ENCODE measurements at places on chromosomes 3 and 15.

DNA sequence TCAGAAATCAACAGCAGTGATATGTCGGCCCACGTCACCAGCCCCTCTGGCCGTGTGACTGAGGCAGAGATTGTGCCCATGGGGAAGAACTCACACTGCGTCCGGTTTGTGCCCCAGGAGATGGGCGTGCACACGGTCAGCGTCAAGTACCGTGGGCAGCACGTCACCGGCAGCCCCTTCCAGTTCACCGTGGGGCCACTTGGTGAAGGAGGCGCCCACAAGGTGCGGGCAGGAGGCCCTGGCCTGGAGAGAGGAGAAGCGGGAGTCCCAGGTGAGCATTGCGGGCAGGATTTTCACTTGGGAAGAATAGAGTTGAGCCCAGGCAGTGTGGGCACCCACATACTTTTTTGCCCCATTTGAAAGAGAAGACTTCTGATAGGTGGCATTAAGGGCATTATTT lies 57.4 kb downstream of the DNASE1L3 start:
- DNase-seq = no peak

GRCh38 chr3:189138901-189139610 lies 32.7 kb upstream of the TPRG1 start:
- no peak for DNase-seq

DNA sequence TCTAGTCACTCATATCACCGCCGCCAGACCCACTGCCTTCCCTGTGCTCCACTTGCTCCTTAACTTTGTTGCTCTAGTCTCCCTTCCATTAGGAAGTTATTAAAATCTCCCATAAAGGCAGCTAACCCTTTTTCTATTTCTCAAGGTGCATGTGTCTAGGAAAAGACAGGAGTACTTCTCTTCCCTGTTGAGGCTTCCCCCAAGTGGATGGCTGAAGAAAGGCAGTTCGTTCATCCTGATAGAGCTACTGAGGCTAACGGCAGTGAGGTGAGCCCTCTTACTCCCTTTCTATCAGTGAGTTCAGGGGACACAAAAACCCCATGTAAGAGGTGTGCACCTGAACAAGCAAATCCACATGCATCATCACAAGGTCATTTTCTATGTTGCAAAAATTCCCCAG lies 397.8 kb downstream of the IGSF11 start:
- no peak for DNase-seq

- DNase-seq = peak; percentile 22
Observed at GRCh38 chr3:153311541-153311940, 149.5 kb downstream of the RAP2B start.

DNA sequence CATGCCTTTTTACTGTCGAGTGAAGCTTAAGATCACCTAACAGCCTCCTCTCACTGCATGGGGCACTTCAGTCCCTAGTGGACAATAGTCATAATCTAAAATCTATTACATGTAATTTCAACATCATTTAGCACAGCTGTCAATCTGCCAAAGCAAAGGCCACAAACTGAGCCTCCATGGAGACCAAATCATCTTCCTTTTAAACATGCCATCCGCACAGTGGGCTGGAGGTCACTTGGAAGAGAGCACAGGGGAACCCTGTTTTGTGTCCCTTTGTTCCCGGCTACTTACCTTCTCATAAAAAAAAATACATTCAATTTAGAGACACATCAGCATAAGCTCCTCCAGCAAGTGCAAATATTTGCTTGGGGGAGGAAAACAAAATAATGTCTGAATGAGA lies 167.3 kb downstream of the SQOR start:
- DNase-seq = no peak

- DNase-seq = no peak
Observed at GRCh38 chr3:51813539-51813938, 34.5 kb upstream of the IQCF6 start.

- DNase-seq = no peak
Observed at GRCh38 chr3:39347586-39347876, 18.0 kb downstream of the CCR8 start.

GRCh38 chr3:48621461-48621869 lies at the start of gene TMEM89:
Gene TMEM89 (minus strand): TSS chr3:48621769. CDS start chr3:48621756, 13 bp downstream.
- DNase-seq = no peak

DNA sequence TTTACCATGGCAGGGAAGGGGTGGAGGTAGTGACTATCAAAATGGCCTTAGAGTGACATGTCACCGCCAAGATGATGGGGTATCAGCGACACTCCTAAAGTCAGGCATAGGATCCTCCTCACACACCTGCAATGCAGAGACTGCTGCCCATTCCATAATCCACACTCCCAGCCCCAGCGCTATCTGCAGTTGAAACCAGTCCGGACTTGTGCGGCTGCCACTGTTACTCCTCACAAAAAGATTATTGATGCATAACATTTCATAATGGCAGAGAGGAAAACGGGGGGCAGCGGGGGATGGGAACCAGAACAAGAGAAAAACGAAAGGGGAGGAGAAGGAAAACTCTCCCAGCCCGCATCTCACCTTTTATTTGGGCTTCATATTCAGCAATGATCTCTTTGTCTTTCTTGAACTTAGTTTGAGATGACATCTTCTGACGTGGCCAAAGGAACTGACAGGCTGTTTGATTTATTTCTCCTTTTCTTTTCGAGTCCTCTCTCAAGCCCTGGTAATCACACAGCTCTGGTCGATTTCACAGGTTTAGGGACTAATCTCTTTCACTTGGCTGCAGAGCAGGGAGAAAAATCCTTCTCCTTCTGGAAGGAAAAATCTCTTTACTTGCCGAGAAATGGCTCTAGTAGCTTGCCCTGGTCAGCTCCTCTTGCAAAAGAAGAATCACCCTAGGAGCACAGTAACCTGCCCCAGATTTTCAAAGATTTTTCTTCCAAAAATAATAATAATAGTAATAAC lies 749 bp downstream of the SRGAP3 start:
- DNase-seq = no peak

DNA sequence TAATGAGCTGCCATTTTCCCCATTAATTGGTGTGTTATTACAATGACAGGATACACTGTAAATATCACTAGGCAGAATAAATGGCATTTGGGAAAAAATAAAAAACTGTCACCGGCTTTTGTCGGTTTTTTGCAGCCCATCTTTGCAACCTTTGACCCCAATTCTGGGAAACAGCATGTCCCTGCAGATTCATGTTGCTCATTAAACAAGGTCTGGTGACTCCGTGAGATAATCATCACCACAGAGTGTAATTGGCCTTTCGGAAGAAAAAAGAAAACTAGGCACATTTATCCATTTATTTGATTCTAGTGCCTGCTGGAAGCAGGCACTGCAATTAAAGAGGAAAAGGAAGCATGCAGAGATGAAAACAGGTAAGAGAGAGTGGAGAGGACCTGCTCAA lies 64.5 kb downstream of the TRAT1 start:
- DNase-seq = no peak

GRCh38 chr15:78763796-78764241 lies 47.4 kb downstream of the ADAMTS7 start:
- no peak for DNase-seq

- DNase-seq = peak; percentile 67
Observed at GRCh38 chr3:12758025-12758781, 856 bp downstream of the TMEM40 start.

GRCh38 chr15:41231422-41232226 lies 556 bp downstream of the CHP1 start:
- peak; percentile 73 for DNase-seq

- no peak for DNase-seq
Observed at GRCh38 chr3:149643963-149644362, 13.9 kb downstream of the WWTR1 start.

GRCh38 chr15:81983497-81983896 lies 62.3 kb downstream of the MEX3B start:
- DNase-seq = no peak

DNA sequence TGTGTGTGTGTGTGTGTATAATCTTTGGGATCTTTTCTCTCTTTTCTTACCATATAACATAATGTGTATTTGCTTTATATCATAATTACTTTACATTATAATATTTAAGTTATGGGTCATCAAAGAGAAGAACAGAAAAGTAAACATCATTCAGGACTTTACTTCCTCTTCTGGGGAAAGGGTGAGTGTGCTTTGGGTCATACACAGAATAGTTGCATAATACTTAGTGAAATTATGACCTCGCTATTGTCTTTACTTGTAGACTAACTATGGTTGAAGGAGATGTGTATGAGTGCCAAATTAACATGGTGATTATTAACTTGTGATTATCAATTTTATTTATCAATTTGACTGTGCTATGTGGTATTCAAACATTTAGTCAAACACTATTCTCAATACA lies 1086.9 kb downstream of the DIPK2A start:
- DNase-seq = peak; percentile 0

DNA sequence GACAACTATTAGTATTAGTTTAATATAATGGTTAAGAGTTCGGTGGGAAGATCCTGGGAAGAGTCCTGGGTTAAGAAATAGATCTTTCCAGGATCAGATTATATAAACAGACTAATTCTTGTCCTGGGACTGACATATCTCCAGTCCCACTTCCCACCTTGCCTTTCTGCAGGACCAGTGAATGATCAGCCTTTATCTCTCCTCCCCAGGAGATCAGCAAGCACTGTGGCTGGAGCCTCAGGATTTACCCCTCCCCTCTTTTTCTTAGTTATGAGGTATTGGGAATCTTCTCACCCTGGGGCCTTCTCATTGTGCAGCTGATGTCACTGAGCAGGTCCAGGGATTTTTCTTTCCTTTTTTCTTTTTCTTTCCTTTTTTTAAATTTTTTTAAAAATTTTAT lies 135.7 kb upstream of the UMPS start:
- DNase-seq = no peak

- no peak for DNase-seq
Observed at GRCh38 chr15:74173380-74174218, at the start of gene ISLR. Gene ISLR (plus strand): TSS chr15:74173710. CDS start chr15:74174859, 1,149 bp downstream.

DNA sequence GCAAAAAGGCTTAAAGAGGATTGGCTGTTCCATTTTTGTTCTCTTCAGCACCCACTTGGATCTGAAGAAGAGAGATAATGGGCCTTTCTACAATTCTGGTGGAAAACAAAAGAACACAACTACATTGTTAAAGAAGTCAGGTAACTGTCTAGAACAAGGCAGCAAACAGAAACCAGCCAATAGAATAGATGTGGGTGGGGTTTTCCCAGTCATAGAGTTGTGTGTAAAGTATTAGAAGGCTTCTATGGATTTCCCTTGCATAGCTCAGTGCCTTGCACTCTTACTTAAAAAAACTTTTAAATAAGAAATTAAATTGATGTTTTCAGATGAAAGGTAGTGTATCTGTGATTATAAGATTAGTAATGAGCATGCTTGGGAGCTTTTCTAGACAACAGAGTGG lies 462.7 kb upstream of the ATP11B start:
- DNase-seq = no peak

DNA sequence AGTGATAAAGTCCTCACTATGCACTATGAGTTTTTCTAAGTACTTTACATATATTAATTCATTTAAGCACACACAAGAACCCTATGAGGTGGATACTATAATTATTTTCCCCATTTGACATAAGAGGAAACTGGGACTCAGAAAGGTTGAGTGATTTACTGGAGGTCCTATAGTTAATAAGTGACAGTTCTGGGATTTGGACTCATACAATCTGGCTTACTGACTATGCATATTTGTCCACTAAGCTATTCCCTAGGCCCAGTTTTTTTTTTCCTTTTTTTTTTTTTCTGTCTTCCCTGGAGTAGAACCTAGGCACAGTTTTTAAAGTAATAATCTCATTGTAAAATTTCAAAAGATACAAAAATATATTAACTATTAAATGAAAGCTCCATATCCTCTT lies 6.3 kb upstream of the RTP2 start:
- no peak for DNase-seq

GRCh38 chr3:130841357-130841756 lies 52.5 kb upstream of the ATP2C1 start:
- peak; percentile 90 for DNase-seq

DNA sequence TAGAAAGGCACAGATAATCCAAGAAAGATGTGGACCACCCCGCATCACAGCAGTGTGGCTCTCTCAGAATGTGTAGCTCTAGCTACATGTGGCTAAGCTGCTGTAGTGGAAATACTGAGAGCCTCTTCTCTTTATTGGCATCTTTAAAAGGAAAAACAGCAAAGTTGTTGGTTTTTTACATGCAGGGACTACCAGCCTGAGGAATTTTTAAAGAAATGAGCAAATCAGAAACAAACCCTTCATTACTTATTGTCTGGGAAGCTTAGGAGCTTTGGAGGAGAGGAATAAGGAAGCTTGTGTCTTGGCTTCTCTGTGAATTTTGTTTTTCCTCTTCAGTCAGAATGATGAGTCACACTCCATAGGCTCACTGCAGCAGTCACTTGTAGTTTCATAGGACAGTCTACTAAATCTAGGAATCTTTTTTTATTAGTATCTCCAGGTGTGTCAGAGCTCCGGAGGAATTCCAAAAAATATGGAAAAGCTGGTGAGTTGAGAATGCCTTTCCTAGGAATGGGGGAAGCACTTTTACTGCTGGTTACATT lies 27.5 kb downstream of the POLG start:
- DNase-seq = peak; percentile 69

DNA sequence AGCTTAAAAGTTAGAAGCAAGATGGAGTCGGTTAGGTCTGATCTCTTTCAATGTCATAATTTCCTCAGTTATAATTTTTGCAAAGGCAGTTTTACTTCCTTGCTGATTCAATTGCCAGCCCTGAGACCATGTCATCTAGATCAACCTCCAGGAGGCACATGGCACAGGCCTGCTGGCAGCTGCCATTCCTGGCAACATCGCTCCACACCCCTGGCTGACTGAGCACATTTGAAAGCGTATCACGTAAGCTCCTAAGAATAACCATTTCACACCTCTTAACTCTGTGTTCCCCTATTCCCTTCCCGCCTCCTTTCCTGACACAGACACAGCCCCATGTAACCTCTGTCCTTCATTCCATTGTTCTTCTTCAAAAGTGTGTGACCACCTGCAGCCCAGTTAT lies 313.9 kb upstream of the CTNNB1 start:
- no peak for DNase-seq

DNA sequence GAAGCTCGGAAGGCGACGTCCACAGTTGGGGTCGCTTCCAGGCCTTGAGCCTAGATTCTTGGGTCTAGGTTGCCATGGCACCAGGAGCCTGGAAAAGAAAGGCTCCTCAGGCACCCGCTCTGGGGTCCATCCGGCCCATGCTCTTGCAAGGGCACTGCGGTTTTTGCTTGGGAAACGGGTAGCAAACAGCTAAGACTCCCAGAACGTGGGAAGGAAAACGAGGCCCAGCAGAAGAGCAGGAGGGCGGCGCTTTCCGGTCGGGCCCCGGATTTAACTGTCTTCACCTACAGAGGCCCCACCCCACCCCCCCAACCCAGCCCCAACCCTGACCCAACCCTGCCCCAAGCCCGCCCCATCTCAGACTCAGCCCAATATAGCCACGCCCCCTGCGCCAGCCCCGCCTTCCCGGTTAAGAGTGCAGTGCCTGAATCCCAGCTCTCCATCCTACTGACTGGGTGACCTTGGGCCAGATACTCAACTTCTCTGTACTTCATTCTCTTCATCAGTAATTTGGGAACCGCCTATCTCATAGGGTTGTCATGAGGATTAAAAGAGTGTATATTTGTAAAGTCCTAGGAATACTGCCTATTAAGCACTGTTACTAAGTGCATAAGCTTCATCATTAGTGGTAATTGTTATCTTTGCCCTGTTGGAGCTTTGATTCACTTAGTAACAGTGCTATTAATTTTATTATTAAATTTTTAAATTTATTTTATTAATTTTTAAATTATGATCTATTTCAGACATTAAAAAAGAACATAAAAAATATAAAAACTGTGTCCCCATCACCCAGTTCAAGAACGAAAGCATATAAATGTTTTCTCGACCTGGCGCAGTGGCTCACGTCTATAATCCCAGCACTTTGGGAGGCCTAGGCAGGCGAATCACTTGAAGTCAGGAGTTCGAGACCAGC lies 28.4 kb upstream of the SMAD6 start:
- peak; percentile 73 for DNase-seq

- no peak for DNase-seq
Observed at GRCh38 chr3:79729096-79729495, 38.7 kb downstream of the ROBO1 start.

All from suppressor macrophage treated with lipopolysaccharide for 1 hour (primary cell).